ENCODE measurements at places on chromosomes 16 and 17.

- DNase-seq, result no peak
Measured at GRCh38 chr16:79092846-79093245, 507.7 kb downstream of the MAF start.

DNA sequence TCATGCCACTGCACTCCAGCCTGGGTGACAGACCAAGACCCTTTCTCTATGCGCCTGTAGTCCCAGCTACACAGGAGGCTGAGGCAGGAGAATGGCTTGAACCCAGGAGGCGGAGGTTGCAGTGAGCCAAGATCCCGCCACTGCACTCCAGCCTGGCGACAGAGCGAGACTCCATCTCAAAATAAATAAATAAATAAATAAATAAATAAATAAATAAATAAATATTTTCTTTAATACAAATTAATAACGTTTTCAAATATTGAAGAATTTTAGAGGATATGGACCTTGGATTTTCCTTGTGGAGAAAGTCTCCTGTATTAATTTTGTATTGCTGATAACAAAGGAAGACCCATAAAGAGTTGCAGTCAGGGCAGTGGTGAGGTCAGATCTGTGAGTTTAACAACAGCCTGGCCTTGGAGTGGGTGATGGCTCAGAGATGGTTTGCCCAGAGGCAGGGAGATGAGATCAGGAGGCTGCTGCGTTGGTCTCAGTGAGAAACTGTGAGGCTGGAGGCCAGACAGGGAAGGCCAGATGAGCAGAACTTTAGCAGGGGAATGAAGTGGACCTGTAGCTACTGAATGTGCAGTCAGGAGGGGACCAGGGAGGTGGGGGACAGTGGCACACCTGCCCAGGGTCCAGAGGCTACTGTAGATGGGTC, 4.4 kb upstream of the ASGR1 start:
- DNase-seq, result no peak

GRCh38 chr16:85851034-85851785, 47.8 kb upstream of the IRF8 start:
- no peak for DNase-seq

GRCh38 chr16:785563-786535, 2.3 kb downstream of the RPUSD1 start:
- peak; percentile 63 for DNase-seq

GRCh38 chr17:39486242-39486641, 25.0 kb downstream of the CDK12 start:
- no peak for DNase-seq

DNA sequence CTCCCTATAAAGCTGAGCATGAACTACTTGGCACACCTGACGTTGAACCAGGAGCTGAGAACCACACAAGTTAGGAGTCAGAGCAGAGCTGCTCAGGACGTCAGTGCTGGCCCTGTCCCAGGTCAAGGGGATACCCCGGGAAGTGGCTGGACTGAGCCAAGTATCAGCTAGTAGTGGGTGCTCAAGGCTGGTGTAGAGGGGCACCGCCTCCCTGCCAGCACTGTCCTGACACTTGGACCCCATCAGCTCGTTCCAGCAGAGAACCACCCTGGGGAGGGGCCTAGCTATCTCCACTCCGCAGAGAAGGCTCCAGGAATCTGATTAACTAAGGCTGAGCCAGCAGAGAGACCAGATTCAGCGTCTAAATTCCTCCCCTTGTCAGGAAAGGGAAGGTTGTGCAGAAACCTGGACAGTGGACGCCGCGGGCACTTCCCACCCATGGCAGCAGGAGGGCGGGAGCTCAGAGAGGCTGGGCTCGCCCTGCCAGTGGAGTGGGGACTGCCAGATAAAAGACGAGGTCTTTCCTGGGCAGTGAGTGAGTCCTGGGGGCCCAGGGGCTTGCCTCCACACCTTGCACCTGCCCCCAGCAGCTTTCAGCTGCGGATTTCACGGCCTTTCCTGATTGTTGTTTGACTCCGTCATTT, 21.0 kb downstream of the C16orf90 start:
- no peak for DNase-seq

DNA sequence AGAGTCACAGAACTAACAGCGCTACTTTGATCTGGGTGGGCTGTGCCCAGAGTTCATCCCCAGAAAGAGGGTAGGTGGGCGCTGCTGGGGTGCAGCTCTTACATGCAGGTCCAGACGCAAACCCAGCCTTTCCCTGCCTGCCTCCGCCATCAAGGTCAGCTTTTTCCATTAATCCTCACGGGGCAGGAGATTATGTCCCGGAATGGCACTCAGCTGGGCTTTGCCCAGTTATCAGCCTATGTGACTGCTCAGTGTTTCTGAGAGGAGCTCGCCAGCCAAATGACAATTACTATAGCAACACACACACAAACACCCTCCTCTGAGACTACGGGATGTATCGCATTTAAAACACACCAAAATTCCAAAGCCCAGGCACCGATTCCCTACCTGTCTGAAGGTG, 20.1 kb downstream of the GLYR1 start:
- DNase-seq, result no peak

DNA sequence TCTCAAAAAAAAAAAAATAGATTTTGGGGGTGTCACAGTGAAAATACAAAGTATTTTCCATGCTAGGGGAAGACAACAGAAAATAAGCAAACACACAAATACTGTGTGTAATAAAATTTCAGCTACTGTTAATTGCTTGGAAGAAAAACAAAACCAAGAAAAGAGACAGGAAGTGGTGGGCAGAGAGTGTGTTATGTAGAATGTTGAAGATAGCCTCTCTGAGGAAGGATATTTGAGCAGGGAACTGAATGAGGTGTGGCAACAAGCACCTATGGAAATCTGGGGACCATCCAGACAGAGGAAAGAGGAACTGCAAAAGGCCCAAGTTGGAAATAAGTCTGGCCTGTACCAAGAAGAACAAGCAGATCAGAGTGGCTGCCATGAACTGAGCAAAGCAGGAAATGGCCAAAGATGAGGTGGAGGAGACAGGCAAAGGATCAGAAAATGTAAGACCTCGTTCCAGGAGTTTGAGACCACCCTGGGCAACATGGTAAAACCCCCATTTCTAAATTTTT, 7.8 kb upstream of the USP31 start:
- DNase-seq, result no peak

GRCh38 chr17:73564843-73565242, 79.4 kb downstream of the SDK2 start:
- DNase-seq, result no peak

GRCh38 chr16:82459580-82460256, 167.1 kb upstream of the CDH13 start:
- DNase-seq, result no peak

DNA sequence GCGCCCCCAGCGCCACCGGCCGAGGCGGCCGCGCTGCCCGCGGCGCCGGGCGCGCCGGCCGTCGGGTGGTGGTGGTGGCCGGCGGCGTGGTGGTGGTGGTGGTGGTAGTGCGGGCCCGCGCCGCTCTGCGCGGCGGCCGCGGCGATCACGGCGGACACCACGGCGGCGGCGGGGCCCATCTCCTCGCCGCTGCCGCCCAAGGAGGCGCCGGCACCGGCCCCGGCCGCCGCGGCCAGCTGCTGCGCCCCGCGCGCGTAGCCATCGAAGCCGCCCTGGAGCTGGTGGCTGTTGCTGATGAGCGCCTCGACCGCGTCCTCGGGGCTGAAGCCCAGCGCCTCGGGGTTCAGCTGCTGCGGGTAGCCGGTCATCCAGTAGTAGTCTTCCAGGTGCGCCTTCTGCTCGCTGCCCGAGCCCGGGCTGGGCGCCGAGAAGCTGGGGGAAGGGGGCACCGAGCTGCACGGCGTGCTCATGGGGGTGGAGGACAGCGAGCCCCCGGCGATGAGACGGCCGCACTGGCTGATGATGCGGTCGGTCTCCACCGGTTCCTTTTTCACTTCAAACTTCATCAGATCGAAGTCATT, 1.2 kb downstream of the MAF start:
- no peak for DNase-seq

GRCh38 chr16:74315059-74315458, 18.4 kb downstream of the PSMD7 start:
- no peak for DNase-seq

GRCh38 chr17:30921544-30922196, at the start of gene ADAP2:
TSS of gene ADAP2 (plus strand) at chr17:30921945. CDS start at chr17:30922015, 70 bp downstream.
- no peak for DNase-seq

DNA sequence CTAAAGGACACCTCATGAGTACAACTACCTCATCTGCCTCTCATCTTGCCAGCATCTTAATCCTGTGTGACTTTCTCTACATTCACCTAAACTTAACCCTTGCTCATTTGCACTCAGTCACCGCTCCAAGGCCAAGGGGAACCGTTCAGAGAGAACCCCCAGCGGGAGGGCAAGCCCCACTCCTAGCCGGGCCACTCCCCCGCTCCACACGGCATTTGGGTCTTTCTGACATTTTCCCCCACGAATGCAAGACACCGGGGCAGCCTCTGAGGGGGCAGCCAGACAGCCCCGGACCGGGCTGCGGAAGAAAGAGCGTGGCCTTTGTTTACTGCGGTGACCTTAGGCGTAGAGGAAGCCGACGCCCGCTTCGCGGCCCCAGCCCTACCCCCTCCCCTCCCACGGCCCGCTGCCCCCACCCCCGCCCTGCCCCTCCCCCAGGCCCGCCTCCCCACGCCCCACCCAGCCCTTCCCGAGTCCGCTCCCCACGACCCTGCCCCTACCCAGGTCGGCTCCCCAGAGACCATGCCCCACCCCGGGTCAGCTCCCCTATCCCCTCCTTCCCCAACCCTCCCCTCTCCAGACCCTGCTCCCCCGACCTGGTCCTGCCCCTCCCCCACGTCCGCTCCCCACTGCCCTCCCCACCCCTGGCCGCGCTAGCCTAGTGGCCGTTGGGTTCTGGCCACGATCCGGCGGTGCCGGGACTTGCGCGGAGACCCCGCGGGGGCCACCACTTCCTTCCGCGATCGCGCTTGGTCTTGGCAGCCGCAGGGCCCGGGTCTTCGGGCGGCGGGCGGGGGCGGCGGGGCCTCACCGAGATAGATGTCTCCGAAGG, 789 bp downstream of the CSNK1D start:
- DNase-seq, result no peak

- no peak for DNase-seq
Measured at GRCh38 chr17:79086609-79087427, 12.2 kb downstream of the ENGASE start.

GRCh38 chr16:1216296-1216619, 8.8 kb downstream of the TPSG1 start:
- no peak for DNase-seq

DNA sequence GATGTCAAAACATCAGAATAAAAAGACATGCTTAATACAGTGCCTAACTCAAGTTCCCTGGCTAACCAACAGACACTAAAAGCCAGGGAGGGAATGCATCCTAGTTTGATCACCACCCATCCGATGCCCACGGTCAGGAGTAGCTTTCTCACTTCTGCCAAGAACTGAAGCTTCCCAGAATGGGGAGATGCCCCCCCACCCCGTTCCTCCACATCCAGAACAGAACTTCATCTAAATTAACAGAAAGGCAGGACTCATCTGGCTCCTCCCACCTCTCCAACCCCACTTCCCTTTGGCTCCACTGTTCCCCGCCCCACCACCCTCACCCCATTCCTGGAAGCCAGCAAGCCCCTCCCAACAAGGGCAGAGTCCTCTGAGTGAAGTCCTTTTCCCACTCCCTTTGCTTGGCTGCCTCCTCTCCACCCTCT, 33.7 kb downstream of the GDE1 start:
- no peak for DNase-seq

DNA sequence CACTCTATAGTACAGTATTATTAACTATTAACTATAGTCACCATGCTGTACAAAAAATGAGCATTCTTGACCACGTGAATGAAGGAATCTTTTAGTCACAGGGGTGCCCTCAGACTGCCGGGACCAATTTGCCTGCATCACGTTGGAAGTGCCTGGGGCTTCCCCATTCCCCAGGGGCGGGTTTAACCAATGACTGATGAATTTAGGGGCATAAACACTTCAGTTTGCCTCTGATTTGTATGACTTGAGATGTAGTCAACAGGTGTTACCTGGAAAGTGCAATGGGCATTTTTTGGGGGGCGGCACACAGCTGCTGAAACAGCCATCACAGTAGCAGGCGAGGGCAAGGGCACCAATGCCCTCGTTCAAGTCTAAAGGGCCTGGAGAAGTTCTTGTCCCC, 8.7 kb upstream of the PYY start:
- no peak for DNase-seq

DNA sequence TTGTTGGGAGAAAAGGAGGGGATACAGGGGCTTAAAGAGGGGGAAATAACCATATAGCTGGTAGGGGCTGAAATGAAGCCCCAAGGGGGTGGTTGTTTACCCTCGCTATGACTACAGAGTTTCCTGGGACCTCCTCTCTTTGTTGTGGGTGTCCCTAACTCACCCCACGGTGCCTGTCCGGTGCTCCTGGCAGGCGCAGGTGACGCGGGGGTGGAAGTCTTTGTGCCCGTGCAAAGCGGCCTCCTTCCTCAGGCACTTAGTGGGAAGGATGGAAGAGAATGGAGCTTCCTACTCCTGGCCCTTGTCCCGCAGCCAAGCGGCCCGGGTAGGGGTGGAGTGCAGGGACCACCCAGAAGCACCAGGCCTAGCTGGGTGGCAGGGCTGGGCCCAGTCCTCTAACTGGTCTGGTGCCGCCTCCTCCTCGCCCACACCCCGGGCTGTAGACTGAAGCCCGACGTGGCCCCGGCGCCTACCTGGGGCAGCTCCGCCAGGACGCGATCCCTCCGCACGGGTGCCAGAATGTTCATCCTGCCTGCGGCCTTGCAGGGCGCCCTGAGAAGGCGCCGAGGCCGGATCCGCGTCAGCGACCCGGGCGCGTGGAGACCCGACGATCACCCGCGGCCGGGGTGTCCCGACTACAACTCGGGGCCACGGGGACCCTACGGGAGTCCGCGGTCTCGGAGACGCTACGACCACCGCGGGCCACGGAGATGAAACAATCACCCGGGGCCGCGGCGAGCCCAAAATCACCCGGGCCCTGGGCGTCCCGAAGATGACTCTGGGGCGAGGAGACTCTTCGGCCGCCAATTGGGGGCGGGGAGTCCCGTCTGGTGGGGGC, 709 bp downstream of the RAB34 start:
- no peak for DNase-seq

GRCh38 chr17:72863526-72864211, 228.8 kb downstream of the SLC39A11 start:
- no peak for DNase-seq

DNA sequence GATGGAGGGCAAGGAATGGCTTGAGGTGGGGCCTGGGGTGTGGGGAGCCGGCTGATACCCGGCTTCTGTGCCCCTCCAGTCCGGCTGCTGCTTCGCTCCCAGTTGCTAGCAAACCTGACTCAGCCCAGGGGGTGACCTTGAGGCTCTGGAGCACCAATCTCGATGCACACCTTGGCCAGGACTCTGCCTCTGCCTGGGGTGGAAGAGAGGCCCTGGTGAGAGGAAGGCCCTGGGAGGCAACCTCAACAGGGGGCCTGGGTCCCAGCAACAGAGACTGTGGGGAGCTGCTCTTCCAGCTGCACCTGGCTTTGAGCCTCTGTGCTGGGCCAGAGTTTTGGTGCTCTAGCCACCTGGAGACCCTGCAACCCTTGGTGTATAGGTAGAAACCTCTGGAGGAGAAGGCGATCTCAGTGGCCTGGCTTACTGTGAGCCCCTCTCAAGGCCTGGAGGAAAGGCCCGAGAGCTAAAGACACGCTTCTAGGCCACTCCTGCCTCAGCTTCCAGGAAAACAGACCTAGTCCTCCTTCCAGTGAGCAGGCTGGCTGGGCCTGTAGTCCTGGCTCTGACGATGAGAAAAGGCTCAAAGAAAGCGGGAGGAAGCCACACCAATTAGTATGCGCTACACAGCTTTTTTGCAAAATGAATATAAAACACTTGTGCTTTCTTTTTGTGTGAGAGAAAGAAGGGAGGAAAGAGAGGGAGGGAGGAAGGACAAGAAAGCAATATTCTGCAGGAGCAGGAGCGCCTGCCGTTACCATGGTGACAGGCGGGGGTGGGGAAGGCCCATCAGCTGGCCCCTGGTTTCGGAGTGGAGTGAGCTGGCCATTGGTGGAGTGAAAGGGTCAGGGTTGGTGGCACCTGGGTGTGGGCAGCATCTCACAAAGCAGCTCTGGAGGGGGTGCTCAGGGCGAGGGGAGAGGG, 51.0 kb downstream of the VAC14 start:
- no peak for DNase-seq
